ENCODE measurements at places on chromosomes 4 and X.

GRCh38 chr4:17630228-17630627 lies 15.8 kb downstream of the MED28 start:
- DNase-seq = no peak

GRCh38 chr4:151659601-151660364 lies 101.0 kb downstream of the GATB start:
- DNase-seq = no peak

- no peak for DNase-seq
Measured at GRCh38 chr4:137664046-137664387, 131.7 kb upstream of the PCDH18 start.

DNA sequence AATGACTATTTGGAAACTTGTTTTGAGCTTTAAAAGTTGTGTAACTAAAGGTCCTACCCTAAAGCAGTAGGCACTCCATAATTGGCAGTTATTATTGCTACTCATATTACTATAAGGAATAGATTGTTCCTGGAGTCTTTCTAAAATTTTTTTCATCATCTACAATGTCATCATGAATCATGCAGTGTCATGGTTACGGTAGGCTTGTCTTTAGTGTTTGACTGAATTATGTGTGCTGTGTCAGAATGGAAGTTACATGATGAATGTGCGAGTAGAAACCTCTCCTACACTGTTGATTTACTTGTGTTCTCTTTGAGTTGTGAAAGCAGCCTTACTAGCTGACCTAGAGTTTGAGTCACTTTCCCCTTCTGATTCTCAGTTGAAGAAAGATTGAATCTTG lies 1099.9 kb downstream of the RAPGEF2 start:
- DNase-seq = no peak

DNA sequence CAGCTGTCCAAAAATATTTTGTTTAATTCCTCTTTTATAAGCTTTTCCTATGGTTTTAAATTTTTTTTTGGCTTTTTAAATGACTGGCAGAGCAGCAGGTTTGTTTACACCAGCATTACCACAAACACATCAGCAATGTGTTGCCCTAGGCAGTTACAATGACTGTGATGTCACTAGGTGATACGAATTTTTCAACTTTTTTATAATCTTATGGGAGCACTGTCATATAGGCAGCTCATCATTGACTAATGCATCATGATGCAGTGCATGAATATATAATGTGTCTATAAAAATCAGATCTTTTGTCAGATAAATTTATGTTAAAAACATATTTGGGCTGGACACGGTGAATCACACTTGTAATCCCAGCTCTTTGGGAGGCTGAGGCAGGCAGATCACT lies 231.6 kb upstream of the SLIT2 start:
- no peak for DNase-seq

GRCh38 chr4:24824720-24825119 lies 29.3 kb downstream of the SOD3 start:
- DNase-seq = no peak

DNA sequence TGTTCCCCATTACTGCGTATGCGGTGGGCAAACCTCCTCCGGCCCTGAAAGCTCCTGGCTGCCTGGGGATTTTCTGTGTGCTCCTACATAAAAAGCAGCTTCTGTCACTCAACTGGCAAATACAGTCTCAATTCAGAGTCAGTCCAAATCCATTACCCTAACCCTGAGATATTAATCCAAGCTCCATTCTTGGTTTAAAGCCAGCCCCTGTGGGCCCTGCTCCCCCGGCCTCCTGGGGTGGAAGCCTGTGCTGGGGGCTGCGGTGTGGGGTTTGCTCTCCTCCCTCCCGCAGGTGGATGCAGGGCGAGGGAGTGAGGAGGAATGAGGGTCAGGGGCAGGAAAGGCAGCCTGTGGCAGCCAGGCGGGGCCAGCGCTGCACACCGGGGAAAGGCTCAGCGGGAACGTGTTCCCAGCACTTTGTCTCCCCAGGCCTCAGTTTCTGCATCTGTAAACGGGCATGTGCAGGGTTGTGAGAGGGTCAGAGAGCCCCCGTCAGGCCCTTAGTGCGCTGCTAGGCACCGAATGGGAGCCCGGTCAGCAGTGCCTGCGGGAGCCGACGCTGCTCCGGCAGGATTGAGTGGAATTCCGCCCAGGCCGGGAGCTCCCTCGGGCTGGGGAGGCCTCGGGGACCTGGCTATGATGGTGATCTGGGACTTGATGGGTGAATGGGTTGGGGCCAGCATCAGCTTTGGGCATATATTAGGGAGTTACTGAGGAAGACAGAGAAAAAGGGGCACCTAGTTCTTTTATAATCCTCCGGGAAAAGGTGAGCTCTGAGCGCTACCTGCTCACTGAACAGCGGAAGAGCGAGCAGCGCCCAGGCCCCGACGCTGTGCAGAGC lies 6.3 kb upstream of the RGS12 start:
- DNase-seq = no peak

DNA sequence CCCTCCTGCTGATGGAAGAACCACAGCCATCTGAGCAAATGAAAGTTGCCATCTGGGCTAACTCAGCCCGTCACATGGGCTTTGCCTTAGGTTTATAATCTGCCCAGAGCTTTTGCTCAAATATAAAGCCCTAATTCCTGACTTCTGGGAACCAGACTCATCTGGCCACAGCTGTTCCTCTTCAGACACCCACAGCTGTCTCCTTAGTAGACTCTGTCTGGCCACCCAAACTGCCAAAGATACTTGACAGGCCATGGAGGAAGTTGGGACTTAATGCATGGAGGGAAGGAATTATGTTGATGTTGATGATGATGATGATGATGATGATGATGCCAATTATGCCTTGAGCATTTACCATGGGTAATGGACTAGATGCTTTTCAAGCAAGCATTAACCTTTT lies 8.0 kb downstream of the LGI2 start:
- DNase-seq = no peak
